ENCODE measurements at places on chromosomes 1 and 21. TPM values are rescaled to one million over a fixed set of nuclear protein-coding genes. Genes with fewer than 3 reads are reported as not detected.

DNA sequence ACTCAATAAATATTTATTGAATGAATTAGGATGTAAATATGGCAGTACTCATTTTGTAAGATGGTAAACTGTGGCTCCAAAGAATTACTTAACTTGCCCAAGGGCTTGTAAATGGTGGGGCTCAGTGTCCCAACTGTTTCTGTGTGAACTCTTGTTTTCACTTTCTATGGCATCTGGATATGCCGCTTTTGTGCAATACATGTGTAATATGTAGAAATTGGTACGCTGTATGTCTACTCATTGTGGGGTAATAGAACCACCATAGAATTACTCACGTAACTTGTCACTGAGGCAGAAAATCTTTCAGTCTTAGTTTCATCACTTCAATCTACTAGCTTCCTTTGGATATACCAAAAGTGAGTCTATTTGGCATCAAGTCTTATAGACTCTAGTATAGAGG is 977 bp downstream of the PRPF3 start:
- DNase-seq: no peak

DNA sequence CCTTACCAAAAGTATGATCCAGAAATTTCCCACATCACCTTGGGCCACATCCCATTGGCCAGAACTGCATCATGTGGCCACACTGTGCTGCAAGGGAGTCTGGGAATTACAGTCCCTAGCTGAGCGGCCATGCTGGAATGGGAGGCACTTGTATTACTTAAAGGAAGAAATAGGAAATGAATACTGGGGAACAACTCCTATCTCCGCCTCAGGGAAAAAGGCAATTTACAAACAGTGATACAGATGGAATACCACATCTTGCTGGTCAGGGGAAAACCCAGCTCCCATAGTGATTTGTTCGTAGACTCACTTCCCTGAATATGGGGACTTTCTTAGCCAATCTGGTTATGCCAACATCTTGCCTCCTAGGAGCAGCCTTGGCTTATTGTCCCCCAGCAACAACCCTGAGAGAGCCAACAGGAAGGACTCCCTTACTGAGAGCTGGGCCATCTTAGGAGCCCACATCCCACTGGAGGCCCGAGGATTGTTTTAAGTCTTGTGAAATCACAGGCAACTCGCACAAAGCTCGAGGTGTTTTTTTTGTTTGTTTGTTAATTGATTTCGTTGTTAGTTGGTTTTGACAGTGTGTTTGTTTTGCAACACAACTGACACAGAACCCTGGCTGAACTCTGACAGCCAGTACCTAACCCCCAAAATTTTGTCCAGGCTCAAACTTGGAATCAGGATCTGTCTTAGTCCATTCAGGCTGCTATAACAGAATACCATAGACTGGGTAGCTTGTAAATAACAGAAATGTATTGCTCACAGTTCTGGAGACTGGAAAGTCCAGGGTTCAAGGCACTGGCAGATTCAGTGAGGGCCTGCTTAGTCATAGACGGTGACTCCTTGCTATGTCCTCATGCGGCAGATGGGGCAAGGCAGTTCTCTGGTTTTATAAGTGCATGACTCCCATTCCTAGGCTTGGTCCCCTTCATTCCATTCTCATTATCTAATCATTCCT is 14.9 kb downstream of the CDA start:
- no peak for DNase-seq

DNA sequence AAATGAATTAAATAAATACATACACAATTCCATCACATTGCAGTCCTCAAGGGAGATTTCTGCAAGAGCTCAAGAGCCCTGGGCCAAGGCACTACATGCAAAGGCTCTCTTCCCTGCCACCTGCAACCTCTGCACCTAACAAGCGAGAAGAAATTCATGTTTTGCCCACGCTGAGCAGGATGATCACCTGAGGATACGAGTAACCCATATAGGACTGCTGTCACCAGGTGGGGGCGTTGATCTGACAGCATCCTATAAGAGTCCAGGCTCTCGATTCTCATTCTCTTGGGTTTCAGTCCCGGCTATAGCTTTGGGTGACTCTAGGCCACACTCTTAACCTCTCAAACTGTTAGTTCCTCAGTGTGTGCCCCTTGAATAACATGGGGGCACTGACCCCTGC is 18.7 kb upstream of the SPOCD1 start:
- DNase-seq: no peak

DNA sequence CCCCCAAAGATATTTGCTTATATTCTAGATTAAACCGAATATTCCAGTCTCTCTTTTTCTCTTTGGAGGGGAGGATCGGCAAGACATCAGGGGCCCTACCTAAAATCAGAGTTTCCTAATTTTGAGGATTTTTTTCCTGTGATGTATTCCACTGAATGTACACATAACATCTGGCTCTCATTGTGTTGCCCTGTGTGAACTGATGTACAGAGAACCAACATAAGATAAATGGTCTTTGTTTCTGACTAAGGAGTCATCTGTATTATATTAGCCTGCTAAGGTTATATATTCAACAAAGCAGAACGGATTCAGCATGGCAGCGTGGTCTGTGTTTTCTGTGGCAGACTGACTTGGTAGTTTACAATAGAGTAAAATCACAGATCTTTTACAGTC is 114.8 kb upstream of the NCAM2 start:
- DNase-seq: no peak

DNA sequence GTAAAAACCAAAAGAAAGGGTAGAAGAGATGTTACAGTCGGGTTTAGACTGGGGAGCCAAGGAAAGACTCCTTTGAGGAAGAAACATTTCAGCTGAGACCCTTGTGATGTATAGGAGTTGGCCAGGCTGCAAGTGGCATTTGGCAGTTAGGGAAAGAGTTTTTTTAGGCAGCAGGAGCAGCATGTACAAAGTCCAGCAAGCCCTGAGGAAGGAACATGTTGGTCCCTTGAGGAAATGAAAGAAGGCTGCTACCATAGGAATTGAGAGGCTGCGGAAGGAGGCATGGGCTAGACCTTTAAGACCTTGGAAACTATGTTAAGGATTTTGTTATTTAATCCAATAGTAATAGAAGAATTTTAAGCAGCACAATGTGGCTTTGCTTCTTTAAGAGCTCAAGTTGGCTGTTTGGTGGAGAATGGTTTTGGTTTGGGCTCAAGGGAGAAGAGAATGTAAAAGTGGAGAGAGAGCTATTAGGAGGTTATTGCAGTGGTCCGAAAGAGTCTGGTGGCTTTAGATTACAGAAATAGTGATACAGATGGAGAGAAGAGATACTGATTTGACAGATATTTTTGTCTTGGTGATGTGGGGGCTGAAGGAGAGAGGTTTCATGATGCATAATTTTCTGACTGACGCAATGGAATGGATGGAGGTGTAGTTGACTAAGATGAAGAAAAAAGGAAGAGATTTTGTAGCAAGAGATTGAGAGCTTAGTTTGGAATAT is 26.6 kb downstream of the SMAP2 start:
- no peak for DNase-seq

- no peak for DNase-seq
These were observed 24.1 kb upstream of the ARHGEF11 start for GRCh38 chr1:157069601-157070000.

DNA sequence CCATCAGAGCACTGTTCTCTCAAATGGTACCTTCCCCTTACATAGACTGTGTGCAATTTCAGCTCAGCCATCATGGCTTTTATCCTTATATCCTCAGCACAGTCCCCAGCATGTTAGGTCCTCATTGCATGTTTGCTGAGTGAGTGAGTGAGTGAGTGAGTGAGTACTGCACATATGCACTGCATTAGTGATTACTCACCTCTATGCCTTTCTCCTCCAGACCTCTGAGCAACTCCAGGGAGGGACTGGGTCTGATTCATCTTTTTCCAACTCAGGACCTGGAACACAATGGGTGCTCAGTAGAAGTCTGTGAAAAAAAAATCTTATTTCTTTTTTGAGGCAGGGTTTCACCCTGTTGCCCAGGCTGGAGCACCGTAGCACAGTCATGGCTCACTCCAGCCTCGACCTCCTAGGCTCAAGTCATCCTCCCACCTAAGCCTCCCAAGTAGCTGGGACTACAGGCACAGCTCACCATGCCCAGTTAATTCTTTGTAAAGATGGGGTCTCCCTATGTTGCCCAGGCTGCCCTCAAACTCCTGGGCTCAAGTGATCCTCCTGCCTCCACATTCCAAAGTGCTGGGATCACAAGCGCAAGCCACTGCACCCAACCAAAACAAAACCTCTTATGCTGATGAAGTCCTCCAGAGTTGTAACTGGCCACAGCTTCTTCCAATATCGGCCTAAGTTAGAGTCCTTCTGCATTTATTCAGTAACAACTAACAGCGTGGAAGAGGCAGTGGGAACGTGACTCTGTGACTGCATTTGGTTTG is 23.7 kb downstream of the RNU5D-1 start:
- no peak for DNase-seq

DNA sequence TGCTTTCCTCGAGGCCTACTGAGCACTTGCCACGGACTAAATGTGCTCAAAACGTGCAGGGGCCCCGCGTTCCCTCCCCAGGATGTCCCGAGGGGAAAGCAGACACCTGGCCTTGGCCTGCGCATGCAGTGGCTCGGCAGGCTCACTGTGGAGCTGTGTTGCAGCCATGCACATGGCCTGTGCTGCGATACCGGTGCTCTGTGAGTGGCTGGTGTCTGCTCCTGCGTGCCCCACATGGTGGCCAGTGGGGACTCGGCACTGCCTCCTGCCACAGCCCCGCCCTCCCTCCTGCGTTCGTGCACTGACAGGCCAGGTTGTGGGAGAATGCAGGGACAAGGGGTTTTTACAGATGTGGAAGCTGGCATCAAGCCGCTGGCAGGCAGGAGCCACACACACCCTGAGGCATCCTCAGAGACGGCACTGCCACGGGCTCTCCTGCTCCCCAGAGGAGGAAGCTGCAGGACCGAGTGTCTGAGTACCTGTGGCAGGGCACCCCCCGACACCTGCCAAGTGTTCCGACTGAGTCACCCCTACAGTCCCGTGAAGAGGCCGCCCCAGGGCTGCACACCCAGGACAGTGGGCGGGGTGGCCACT is 16.9 kb upstream of the PTTG1IP start:
- no peak for DNase-seq

DNA sequence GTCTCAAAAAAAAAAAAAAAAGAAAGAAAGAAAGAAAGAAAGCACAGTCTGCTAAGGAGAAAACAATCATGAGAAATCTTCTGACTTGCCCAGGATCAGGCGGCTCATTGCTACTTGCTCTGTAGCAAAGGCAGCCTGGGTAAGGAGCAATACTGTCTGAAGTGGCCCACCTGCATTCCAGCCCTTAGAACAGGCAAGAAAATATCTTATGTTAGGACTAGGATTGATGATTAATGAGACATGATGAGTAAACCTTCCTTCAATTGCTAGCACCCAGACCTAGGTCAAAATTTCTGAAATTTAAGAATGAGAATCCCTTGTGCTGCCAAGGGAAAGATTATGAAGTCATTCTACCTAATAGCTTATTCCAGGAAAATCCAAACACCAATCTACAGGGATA is 140.8 kb downstream of the DSCAM start:
- no peak for DNase-seq

DNA sequence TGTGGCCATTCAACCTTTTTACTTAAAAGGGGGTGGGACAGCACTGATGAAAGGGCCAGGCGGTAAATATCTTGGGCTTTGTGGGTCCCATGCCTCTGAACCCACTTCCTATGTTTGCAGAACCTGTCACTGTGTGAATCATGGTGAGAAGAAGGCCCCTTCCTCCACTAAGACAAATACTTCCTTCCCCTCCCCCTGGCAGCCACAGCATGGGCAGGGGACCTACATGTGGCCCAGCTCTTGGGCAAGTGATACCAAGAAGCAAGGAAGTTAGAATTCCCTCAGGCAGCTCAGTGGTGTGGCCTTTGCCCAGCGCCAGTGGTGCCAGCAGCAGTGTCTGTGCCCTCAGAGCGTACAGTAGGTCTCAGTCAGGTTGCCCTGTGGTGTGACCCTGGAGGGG is 168.6 kb downstream of the TRIM33 start:
- DNase-seq: no peak

DNA sequence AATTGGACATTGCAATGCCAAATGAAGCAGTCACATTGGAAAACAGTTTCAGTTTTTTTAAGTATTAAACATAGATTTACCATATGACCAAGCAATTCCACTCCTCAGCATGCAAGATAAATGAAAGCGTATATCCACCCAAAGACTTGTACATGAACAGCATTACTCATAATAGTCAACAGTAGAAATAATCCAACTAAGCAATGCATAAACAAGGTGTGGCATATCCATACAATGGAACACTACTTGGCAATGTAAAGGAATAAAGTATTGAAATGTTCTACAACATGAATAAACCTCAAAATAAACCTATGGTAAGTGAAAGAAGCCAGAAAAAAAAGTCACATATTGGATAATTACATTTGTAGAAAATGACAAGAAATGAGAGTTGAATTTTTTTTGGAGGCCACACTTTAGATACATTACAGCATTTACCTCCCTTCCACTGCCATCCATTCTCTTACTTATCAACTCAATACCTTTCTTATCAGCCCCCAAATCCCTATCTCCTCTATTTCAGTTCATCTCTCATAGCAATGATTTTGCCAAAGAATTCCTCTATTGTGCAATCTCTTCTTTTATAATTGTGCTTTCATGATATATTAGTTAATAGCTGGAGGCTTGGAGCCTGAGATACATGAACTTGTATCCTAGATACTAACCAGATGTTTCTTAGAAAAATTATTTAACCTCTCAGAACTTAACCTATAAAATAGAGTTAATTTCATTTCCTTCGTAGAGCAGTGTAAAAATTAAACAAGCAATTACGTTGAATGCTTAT is 414.2 kb upstream of the C1orf87 start:
- DNase-seq: no peak

- no peak for DNase-seq
These were observed 232.3 kb downstream of the GRIK3 start for GRCh38 chr1:36802018-36802417.

- DNase-seq: no peak
These were observed 94.9 kb downstream of the DYRK1A start for GRCh38 chr21:37461479-37461878.

GRCh38 chr1:116335850-116336624 is 37.0 kb upstream of the ATP1A1 start:
- DNase-seq: no peak

GRCh38 chr1:234554698-234555311 is 55.2 kb downstream of the IRF2BP2 start:
- no peak for DNase-seq

- DNase-seq: no peak
These were observed 14.6 kb downstream of the HENMT1 start for GRCh38 chr1:108646265-108646647.

GRCh38 chr1:5751833-5752745 is 240.1 kb downstream of the NPHP4 start:
- DNase-seq: no peak

GRCh38 chr1:98304888-98305287 is 356.6 kb upstream of the SNX7 start:
- DNase-seq: no peak

The RNU1-1 gene
- total RNA-seq: 4,094 TPM

The PRDM16 gene
- 25.9 TPM for total RNA-seq

The BATF3 gene
- total RNA-seq: 1.0 TPM

The POGZ gene
- total RNA-seq: 46.0 TPM

The LRRC71 gene
- total RNA-seq: not detected

The SEMA4A gene
- total RNA-seq: 1.7 TPM

The TNFSF4 gene
- total RNA-seq: 0.26 TPM

The TDRD5 gene
- not detected for total RNA-seq

The SPRR2F gene
- total RNA-seq: not detected

The PRSS38 gene
- not detected for total RNA-seq

The PLA2G2A gene
- 2.8 TPM for total RNA-seq
